GM23248 (cell line): ENCODE measurements at places on chromosomes 5 and 9.

GRCh38 chr9:125239631-125240597 lies 1.2 kb downstream of the HSPA5 start:
- no peak for DNase-seq

- peak; percentile 39 for DNase-seq
Observed at GRCh38 chr5:119897537-119898370, 268.4 kb downstream of the FAM170A start.

DNA sequence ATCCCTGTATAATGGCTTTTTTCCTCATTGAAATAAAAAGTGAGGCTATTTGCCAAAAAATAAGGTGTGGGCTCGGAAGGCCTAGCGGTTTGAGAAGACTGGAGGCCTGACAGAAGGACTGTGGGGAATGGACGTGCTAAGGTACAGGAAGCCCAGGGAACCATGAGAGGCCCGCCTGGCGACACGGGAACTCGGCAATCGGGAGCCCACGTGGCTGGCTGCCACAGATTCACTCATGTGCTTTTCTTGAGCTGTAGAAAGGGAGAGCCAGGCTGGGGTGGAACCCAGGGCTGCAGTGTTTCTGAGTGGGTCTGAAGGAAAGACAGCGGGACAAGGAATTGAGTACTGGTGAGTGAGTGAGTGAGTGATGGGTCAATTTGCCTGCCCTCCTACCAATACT lies 11.9 kb upstream of the DDX41 start:
- DNase-seq = no peak

GRCh38 chr9:105244734-105245028 lies 230 bp downstream of the SLC44A1 start:
- no peak for DNase-seq

GRCh38 chr5:1033178-1033577 lies 24.6 kb downstream of the NKD2 start:
- no peak for DNase-seq

- peak; percentile 89 for DNase-seq
Observed at GRCh38 chr9:83544002-83544698, 5.9 kb upstream of the FRMD3 start.

DNA sequence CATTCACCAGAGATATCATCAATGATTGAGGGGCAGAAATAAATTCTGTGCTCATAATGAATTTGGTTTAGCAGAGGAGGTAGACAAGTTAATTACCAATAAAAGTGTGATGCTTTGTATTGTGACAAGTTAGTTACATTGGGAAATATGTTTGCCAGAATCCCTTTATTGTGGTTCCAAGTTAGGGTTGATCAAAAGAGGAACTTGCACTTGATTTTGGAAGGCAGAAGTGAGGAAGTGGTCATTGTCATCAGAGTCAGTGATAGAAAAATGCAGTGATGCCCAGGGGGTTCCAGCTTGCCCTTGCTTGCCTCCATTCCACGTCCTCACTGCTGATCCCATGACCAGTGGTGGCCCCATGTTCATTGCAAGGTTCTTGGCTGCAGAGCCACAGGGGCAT lies 69.7 kb downstream of the SVEP1 start:
- DNase-seq = no peak

- no peak for DNase-seq
Observed at GRCh38 chr5:142432369-142432863, 107.6 kb upstream of the SPRY4 start.
